IPS DF 6.9 (cell line): ENCODE measurements at places on chromosomes 7 and 10.
A peak's percentile ranks its signal among the peaks of the same experiment; 100 is the strongest.

GRCh38 chr10:48691812-48692528 is 7.3 kb downstream of the WDFY4 start:
- no peak overlapping the region for H3K4me3 ChIP-seq
- no peak overlapping the region for H3K27ac ChIP-seq
- no peaks in the 10 kb centered on the region; the same call in 1 of the 2 replicates for H3K27me3 ChIP-seq
- no peaks in the 10 kb centered on the region for H3K36me3 ChIP-seq
- DNase-seq = no peak

- DNase-seq = no peak
- H3K4me1 ChIP-seq = no peaks in the 10 kb centered on the region
- no peak overlapping the region for H3K4me3 ChIP-seq
- no peak overlapping the region for H3K27ac ChIP-seq
- no peaks in the 10 kb centered on the region for H3K27me3 ChIP-seq
- H3K36me3 ChIP-seq = no peaks in the 10 kb centered on the region
Measured at GRCh38 chr10:69045441-69046300, 42.2 kb upstream of the SRGN start.

DNA sequence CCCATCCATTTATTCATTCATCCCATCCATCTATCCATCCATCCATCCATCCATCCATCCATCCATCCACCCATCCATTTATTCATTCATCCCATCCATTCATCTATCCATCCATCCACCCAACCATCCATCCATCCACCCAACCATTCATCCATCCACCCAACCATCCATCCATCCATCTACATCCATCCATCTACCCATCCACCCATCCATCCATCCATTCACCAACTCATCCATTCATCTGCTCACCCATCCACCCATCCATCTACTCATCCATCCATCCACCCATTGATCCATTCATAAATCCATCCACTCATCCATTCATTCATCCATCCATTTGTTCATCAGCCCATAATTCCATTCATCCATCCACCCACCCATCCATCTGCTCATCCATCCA is 56.4 kb downstream of the PFKFB3 start:
- no peak for DNase-seq
- H3K36me3 ChIP-seq = no peaks in the 10 kb centered on the region
- no peaks in the 10 kb centered on the region for H3K4me1 ChIP-seq
- H3K27me3 ChIP-seq = no peaks in the 10 kb centered on the region
- no peak overlapping the region for H3K4me3 ChIP-seq
- H3K27ac ChIP-seq = no peak overlapping the region

- DNase-seq = peak; percentile 43
- no peak within 1 kb of the TSS for H3K27ac ChIP-seq
- H3K36me3 ChIP-seq = no peaks in the 10 kb centered on the region
- peak within 1 kb of the TSS; percentile 49; the same call in 1 of the 2 replicates for H3K4me3 ChIP-seq
- H3K4me1 ChIP-seq = 0 out of 2 replicates have a peak, but pooled peaks cover 2% of the 10 kb centered on the region
Measured at GRCh38 chr10:102869258-102870198, at the start of gene AS3MT. AS3MT (plus strand) TSS chr10:102869470; CDS start chr10:102869593, 123 bp downstream.

GRCh38 chr10:80685355-80685754 is 147.7 kb downstream of the SH2D4B start:
- H3K27ac ChIP-seq = no peak overlapping the region
- no peaks in the 10 kb centered on the region for H3K27me3 ChIP-seq
- H3K36me3 ChIP-seq = no peaks in the 10 kb centered on the region

DNA sequence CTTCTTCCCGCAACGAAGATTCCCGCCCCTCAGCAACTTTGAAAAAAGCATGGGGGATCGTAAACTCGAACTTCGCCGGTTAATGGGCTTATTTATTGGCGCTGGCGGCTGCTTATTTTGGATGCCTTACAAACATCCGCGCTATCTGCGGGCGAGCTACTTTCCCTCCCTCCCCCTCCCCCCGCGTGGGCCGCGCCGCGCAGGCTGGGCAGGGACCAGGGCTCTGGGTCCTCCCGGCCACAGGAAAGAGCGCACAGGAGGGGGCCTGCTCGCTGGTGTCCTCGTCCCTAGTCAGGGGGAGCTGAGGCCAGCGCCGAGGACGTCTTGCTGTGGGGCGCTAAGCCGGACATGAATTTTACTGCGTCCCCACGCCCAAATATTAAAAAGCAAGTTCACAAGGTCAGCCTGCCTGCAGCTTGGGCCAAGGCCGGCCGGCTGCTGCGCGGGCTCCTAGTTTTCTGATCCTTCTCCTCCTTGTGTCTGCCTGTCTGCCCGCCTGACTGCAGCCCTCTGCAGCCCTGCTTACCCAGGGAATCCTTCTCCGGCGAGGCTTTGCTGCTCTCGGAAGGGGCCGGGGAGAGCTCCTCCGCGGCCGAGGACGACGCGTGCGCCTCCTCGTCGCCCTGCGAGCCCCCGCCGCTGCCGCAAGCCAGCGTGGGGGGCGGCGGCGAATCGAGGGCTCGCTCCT is 1.2 kb downstream of the HOXA10 start:
- H3K4me1 ChIP-seq = peaks cover 4% of the 10 kb centered on the region; the same call in 1 of the 2 replicates
- H3K27me3 ChIP-seq = peaks cover 92% of the 10 kb centered on the region
- H3K27ac ChIP-seq = no peak overlapping the region
- no peak for DNase-seq

DNA sequence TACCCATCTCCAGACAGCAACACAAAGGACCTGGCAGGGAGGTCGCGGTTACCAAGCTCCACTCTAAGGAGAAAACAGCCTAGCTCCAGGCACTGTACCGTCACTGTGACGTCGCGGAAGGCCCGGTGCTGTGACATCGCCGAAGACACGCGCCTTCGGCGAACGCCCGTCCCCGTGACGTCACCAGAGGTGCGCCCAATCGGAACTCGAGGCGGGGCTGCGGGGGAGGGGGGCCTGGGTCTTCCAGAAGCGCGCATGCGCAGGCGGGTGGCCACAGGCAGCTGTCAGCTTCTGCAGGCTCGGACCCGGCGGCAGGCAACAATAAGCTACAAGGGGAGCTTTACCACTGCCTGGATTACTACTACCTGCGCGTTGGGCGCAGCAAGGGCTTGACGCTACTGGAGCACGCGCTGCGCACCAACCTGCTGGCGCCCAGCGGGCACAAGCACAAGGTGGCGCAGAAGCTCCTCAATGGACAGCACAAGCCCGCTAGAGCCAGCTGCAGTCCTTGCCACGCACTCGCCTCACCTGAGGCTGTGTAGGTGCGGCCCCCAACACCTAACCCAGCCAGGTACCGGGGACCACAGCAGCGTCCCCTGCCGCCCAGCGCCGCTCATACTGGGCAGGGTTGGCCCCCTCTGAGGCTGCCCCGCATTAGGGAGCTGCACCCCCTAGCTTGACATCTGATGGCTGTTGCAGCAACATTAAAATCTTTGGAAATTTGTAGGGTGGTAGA is 208.4 kb downstream of the TPST1 start:
- no peaks in the 10 kb centered on the region for H3K4me1 ChIP-seq
- H3K27ac ChIP-seq = no peak overlapping the region
- DNase-seq = peak; percentile 74
- no peaks in the 10 kb centered on the region for H3K36me3 ChIP-seq
- peak overlapping the region; percentile 17; the same call in 1 of the 2 replicates for H3K4me3 ChIP-seq
- no peaks in the 10 kb centered on the region for H3K27me3 ChIP-seq

GRCh38 chr7:73770860-73771670 is 995 bp upstream of the CLDN3 start:
- peak overlapping the region; percentile 22; the same call in 1 of the 2 replicates for H3K4me3 ChIP-seq
- no peaks in the 10 kb centered on the region; the same call in 1 of the 2 replicates for H3K36me3 ChIP-seq
- no peaks in the 10 kb centered on the region for H3K27me3 ChIP-seq

DNA sequence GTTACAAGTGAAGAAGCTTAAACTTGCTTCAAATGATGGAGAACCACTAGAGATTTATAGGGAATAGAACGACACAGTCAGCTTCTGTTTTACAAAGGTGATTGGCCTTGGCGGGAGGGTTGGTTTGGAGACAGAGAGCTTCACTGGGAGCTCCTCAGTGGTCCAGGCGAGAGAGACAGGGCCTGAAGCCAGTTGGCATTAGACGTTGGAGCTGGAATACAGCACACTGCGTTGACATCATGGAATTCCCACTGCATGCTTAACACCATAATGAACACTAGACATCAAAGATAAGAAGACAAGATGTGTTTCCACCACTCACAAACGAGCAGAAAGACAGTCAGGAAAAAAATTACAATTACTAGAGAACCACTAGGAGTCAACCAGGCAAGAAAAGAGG is 67.8 kb downstream of the TBXAS1 start:
- H3K4me1 ChIP-seq = no peaks in the 10 kb centered on the region
- H3K36me3 ChIP-seq = no peaks in the 10 kb centered on the region
- no peak overlapping the region for H3K4me3 ChIP-seq
- no peaks in the 10 kb centered on the region for H3K27me3 ChIP-seq
- DNase-seq = no peak
- no peak overlapping the region for H3K27ac ChIP-seq

GRCh38 chr7:140084972-140085371 is 22.2 kb upstream of the PARP12 start:
- H3K4me1 ChIP-seq = no peaks in the 10 kb centered on the region
- no peak overlapping the region for H3K27ac ChIP-seq
- DNase-seq = no peak
- no peak overlapping the region for H3K4me3 ChIP-seq
- H3K27me3 ChIP-seq = no peaks in the 10 kb centered on the region
- no peaks in the 10 kb centered on the region for H3K36me3 ChIP-seq

DNA sequence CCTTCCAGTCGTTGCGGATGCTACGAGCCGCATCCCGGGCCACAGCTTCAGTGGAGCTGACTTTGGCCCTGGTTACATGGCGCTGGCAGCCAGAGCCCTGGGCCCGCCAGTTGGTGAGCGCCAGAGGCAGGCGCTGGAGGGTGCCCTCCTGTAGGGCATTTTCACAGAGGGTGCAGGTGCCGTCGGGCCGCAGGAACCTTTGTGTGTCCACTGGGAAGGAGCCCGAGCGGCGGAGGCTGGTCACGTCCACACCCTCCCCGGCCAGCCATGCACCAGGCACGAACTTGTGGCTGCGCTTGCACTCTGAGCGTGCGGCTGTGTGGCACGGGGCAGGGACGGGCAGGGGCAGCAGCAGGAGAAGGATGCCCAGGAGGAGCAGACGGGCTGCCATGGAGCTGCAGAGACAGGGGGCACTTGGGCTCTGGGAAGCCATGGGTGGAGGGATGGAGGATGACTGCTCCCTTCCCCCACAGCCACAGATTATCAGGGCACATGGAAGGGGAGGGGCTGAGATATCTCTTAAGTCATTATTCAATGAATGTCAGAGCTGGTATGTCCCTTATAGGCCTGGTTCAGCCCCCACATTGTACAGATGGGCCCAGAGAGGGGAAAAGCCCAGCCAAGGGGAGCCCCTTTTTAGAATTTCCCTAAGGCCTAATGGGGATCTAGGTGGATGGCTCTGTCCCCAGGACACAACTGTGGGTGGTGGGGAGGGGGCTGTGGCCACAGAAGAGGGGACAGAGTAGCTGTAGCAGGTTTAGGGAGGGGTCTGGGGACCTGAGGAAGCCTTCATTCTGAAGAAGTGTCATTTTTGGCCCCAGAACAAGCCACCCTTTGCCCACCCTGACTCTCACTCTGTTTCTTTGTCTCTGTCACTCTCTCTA is 1.8 kb downstream of the PRF1 start:
- H3K27ac ChIP-seq = no peak overlapping the region
- H3K4me3 ChIP-seq = no peak overlapping the region
- no peaks in the 10 kb centered on the region for H3K27me3 ChIP-seq
- DNase-seq = no peak
- no peaks in the 10 kb centered on the region for H3K36me3 ChIP-seq

DNA sequence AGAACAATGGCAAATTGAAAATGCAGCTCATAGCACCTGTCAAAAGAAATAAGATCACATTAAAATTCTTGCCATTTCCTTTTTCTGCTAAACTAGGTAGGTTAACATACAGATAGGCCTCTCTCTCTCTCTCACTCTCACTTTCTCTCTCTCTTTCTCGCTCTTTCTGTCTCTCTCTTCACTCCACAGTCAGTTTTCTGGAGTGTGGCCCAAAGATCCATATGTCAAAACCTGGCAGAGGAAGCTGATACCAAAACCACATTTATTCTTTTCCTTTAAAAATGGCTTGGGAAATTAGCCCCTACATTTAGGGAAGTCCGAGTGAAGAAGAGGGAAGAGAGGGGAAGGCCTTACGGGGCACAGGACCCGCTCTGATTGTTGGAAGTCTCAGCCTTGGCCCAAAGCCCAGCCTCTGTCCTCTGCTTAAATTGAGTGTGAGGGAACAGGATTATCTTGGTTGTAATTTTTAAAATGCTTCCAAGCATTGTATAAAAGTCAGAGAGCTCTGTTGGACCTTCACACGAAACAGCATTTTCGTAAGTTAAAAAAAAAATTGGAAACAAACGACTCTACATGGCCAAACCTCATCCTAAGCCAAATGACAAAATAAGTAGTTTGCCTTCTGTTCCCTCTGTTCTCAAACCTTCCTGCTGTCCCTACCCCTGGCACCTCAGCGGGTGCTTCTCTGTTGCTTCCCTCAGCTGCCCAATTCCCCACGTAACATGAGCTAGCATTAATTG is 83.2 kb downstream of the FRMD4A start:
- H3K4me3 ChIP-seq = no peak overlapping the region
- H3K27me3 ChIP-seq = no peaks in the 10 kb centered on the region
- H3K27ac ChIP-seq = no peak overlapping the region

- no peak overlapping the region for H3K27ac ChIP-seq
- no peaks in the 10 kb centered on the region for H3K36me3 ChIP-seq
- no peak overlapping the region for H3K4me3 ChIP-seq
- DNase-seq = no peak
- H3K27me3 ChIP-seq = no peaks in the 10 kb centered on the region; the same call in 1 of the 2 replicates
- no peaks in the 10 kb centered on the region for H3K4me1 ChIP-seq
Measured at GRCh38 chr10:36224431-36224985, 582.4 kb upstream of the FZD8 start.

GRCh38 chr7:43729924-43730248 is 563 bp upstream of the COA1 start:
- H3K36me3 ChIP-seq = no peaks in the 10 kb centered on the region
- no peak for DNase-seq
- H3K27ac ChIP-seq = no peak overlapping the region
- peak overlapping the region; percentile 98; the same call in 1 of the 2 replicates for H3K4me3 ChIP-seq

GRCh38 chr7:40851001-40851400 is 716.2 kb downstream of the SUGCT start:
- no peak overlapping the region for H3K4me3 ChIP-seq

DNA sequence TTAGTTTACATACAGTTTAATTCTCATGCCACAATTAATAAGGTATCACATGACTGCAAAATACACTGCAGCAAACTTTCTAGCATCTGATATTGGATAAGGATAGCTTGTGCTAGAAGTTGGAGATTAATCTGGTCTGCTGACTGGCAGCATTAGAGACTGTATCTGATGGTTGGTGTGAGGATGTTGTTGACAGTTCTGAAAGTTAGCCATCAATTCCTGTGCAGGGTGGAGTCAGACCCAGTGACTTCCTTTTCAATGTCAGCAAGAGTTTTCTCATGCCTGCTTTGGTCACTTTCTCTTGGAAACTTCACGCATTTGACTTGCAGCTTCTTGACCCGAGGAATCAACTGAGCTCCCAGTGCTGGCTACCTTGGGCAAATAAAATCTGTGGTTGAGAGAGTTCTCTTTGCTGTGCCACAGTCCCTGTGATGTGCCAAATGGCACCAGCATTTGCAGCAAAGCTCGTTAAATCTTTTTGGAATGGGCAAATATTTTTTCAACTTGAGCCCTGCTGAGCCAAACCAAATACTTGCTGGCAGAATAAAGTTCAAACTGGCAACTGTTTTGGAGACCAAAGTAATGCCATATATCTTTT is 233.0 kb downstream of the TRIL start:
- no peak for DNase-seq
- H3K27ac ChIP-seq = no peak overlapping the region
- no peaks in the 10 kb centered on the region for H3K27me3 ChIP-seq
- no peak overlapping the region for H3K4me3 ChIP-seq
- no peaks in the 10 kb centered on the region for H3K4me1 ChIP-seq
- no peaks in the 10 kb centered on the region for H3K36me3 ChIP-seq
